ENCODE measurements at places on chromosomes 1 and 21. TPM values are rescaled to one million over a fixed set of nuclear protein-coding genes. Genes with fewer than 3 reads are reported as not detected.

DNA sequence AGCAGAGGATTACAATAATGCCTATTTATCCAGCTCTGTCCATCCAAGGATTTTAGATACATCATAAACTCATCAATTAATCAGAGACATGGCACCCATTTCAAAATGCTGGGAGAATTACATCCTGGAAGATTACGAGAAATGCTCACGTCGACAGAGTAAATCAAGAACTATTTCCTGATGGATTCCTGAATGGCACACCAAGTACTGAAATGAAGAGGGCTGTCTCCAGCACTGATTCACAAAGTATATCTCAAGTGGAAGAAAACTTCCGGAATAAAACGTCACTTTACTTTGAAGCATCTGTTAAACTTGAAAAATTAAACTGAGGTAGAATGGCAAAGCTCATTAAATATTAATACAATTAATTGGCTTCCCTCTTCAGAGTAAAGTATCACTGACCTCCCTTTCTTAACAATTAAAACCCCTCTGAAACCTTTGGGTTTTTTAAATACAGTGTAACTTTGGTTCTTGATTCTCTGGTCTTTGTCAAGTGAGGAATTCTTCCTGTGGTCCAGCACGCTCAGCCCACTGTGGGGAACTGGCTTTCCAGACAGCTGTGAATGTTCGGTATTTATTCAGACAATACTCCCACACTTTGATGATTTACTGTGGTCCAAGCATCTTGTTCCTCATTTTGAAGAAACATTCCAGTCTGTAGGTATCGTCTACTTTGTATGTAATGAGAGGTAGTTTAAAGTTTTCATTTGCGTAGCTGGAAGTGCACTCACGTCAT, 288.0 kb downstream of the NFIA start:
- DNase-seq: no peak

GRCh38 chr1:216599851-216600250, 123.4 kb downstream of the ESRRG start:
- no peak for DNase-seq

GRCh38 chr1:7422966-7423365, 348.1 kb upstream of the VAMP3 start:
- DNase-seq: no peak

GRCh38 chr1:7220712-7221252, 435.5 kb downstream of the CAMTA1 start:
- no peak for DNase-seq

DDI2 gene
- 34.3 TPM for total RNA-seq

SYT14 gene
- not detected for total RNA-seq

DNA sequence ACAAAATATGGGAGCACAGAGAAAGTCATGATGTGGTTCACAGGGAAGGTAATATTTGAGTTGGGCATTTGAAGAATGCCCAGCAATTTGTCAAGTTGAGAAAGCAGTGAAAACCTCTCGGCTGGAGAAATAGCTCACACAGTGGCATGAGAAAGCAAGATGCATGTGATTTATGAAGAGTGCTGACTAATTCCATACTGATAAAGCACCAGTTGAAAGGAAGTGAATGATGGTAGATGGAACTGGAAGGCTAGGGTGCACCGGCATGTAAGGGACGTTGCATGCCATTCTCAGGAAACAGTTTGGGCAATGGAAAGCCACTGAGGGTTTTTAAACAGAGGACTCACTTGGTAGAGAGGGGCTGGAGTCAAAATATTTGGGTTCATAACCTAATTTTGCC, 53.5 kb upstream of the MTF2 start:
- no peak for DNase-seq

- DNase-seq: no peak
Observed at GRCh38 chr1:202310071-202310725, 31.5 kb downstream of the UBE2T start.

OR6N1 gene
- not detected for total RNA-seq

- peak; percentile 18 for DNase-seq
Observed at GRCh38 chr1:211378844-211379243, 52.2 kb downstream of the TRAF5 start.

DNA sequence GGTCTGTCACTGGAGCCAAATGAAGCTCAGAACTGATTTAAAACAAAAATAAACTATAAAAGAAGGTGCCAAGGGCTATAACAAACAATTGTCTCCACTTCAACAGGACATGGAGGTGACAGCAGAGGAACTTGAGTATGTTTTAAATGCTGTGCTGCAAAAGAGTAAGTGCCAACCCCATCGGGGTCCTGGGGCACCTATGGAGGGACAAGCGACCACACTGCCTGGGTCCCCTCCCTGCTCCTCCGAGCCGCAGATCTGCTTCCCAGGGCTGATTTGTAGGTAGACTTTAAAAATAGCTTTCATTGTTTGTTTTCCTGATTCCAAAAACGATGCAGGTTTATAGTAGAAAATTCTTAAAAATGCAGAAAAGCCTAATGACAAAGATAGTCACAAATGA, 42.8 kb downstream of the CAPN9 start:
- no peak for DNase-seq

- DNase-seq: no peak
Observed at GRCh38 chr1:115596080-115596780, 45.5 kb upstream of the VANGL1 start.

DNA sequence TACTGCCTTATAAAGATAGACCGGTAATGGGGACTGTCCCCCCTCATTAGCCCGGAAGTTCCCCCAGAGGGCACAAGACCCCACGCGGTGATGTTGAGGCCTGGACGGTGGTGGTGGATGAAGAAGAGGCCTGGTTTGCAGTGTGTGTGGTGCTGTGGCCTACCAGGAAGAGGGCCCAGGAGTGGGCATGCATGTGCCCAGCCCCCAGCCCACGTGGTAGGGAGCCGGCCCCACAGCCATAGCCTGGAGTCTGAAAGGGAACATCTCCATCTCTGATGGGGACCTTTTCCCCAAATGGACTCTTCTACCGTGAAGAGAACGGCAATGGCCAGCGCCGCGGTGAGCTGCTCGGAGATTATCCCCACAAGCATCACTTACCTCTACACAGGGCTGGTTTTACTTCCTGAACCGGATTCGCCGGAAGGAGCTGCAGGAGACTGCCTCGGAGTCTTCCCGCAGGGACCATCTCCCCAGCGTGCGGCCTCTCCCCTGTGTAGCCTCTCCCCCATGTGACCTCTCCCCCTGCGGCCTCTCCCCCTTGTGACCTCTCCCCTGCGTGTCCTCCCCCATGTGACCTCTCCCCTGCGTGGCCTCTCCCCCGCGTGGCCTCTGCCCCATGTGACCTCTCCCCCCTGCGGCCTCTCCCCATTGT, 20.6 kb downstream of the RRP1 start:
- no peak for DNase-seq

GRCh38 chr1:1187938-1188337, 14.3 kb downstream of the TTLL10 start:
- DNase-seq: no peak

DNA sequence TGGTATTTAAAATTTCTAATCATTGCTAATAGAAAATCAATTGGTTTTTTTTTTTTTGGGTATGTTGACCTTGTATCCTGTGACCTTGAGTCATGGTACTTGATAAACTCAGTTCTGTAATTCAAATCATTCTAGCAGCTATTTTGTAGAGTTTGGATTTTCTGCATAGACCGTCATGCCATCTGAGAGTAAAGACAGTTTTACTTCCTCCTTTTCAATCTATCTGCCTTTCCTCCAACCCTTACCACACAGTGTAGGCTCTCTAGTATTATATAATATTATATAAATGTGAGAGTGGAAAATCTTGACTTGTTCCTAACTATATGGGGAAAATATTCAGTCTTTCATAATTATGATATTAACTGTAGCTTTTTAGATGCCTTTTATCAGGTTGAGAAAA, 7.0 kb downstream of the TDRD5 start:
- no peak for DNase-seq

DNA sequence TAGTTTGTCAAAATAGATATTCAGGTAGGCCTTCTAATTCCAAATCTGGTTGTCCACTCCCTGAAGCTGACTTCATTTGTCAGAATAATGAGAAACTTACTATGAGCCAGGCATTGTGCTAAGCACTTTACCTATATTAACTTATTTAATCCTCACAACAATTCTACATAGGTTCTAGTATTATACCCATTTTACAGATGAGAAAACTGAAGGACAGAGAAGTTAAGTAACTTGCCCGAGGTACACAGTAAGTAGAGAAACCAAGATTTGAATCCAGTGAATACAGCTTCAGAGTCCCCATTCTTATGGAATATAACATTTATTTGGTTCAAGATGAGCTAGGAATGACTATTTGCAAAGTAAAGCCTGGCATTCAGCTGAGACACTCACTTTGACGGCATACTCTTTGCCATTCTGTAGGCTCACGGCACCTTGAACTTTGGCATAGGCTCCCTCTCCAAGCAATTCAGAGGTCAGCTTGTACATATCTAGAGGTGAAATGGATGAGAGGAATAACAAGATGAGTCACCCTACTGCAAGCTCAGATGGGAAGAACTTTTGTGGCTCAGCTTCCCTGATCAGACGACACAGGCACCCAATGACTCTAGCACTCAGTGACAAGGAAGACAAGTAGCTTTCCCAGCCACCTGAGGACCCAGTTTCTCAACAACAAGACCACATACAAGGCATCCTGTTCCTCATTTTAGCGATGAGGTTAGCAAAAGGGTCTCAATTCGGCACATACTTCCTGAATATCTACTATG, 23.7 kb downstream of the MKNK1 start:
- DNase-seq: no peak

- no peak for DNase-seq
Observed at GRCh38 chr1:96524100-96524499, 197.5 kb upstream of the PTBP2 start.

- peak; percentile 75 for DNase-seq
Observed at GRCh38 chr21:33894736-33895288, 20.8 kb downstream of the ATP5PO start.

LIN28A gene
- not detected for total RNA-seq

GRCh38 chr1:42418516-42418915, 37.3 kb downstream of the ZMYND12 start:
- DNase-seq: no peak

GRCh38 chr1:61459345-61459744, 265.6 kb downstream of the TM2D1 start:
- DNase-seq: no peak

DNA sequence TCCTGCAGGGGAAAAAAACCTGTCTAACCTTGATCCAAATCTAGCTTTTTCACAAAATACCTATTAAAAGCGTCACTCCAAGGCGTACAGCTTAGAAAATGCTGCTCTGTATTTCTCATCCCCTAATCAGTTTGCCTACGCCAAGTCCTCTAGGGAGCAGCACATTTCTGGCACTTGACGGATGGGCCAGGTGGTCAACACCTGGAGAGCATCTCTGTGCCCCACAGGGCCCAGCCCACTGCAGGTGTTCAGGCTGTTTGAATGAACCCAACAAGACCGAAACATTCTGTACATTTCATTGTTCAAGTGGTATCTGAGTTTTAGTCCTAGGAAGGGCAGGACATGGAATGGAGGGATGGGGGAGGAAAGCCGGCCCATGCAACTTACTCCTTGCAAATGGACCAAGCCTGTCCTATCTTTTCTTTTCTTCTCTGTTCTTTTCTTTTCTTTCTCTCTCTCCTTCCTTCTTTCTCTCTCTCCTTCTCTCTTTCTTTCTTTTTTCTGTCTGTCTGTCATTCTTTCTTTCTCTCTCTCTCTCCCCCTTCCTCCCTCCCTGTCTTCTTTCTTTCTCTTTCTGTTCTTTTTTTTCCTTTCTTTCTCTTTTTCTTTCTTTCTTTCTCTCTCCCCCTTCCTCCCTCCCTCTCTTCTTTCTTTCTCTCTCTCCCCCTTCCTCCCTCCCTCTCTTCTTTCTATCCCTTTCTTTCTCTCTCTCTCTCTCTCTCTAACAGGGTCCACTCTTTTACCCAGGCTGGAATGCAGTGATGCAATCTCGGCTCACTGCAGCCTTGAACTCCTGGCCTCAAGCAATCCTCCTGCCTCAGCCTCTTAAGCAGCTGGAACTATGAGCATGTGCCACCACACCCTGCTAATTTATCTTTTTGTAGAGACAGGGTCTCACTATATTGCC, 29.1 kb downstream of the IGFN1 start:
- no peak for DNase-seq

TSPAN2 gene
- 4.3 TPM for total RNA-seq

GRCh38 chr1:33005838-33006421, 30.8 kb downstream of the AK2 start:
- DNase-seq: no peak

- DNase-seq: no peak
Observed at GRCh38 chr1:237672748-237673147, 218.0 kb downstream of the ZP4 start.

SNX7 gene
- 0.63 TPM for total RNA-seq

LAMC1 gene
- total RNA-seq: 0.24 TPM

GRCh38 chr1:6125366-6125765, 54.8 kb downstream of the CHD5 start:
- DNase-seq: no peak

DNA sequence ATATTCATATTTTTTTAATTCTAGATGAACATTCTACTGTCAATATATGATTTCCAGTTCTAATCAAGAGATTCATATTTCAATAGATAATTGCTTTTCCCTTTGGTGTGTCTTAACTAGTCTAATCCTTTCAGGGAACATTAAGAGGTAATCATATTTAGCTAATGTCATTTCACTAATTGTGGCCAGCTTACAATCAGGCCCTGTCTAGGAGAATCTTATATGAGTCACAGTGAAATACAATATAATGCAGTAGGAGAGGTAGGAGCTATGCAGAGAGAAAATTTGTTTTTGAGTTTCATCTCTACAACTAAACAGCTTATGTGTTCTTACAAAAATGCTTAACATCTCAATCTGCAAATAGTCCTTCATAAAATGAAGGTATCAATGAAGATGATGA, 85.9 kb downstream of the DPYD start:
- DNase-seq: no peak

- no peak for DNase-seq
Observed at GRCh38 chr1:155636397-155637153, 26.6 kb downstream of the MSTO1 start.

- no peak for DNase-seq
Observed at GRCh38 chr1:53629101-53629691, 109.8 kb downstream of the GLIS1 start.

GRCh38 chr1:46444466-46444865, 45.2 kb upstream of the DMBX1 start:
- no peak for DNase-seq

DNA sequence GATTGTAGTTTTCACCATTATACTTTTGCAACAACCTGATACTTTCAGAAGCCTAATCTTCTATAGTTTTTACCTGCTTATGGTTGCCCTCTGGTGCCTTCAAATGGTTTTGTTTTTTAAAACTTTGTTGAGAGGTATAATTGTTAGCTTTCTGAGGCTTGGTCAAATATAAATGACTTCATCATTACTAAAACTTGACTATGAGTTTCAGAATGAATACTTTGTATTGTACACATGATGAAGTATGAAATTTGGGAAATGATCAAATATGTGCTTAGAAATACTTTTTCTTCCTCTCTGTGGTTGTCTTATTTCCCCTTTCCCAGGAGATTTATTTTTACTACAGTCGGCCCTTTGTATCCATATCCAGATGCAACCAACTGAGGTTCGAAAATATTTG, 151.8 kb upstream of the B3GALT2 start:
- DNase-seq: no peak
